Fibroblast of skin of back (primary cell): ENCODE measurements at places on chromosomes 2 and 18.

- DNase-seq = no peak
Measured at GRCh38 chr2:169426069-169426663, 53.1 kb upstream of the BBS5 start.

DNA sequence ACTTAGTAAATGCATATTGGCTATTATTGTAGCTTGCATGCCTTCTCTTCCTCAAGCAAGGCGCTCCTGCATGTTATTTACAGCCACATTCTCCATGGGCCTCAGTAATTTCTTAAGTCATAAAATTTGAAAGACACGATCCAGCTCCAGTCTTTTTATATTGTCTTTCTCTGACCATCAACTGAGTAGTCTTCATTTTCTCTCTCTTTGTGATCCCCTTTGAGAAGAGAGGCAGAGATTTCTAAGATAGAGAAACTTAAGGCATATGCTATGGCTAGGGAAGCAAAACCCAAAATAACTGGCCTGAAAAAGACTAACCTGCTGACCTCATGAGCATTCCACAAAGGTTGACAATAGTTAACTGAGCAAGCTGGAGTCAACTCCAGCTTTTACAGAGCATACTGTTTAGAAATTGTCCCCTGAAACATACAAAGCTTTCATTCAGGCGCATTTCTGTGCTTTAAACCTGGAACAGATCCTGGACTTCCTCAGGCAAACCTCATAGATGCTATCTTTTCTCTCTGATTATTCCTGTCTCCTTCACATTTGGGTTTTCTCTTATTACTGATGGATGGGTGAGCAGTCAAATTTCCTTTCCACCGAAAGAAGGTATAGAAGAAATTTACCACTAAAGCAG lies 4.6 kb downstream of the DPP4 start:
- no peak for DNase-seq

- no peak for DNase-seq
Measured at GRCh38 chr18:74060579-74060978, 87.1 kb downstream of the FBXO15 start.

- peak; percentile 99 for DNase-seq
Measured at GRCh38 chr2:27705851-27706622, 42.3 kb downstream of the SLC4A1AP start.

GRCh38 chr18:62493033-62493862 lies 29.6 kb upstream of the ZCCHC2 start:
- DNase-seq = no peak

DNA sequence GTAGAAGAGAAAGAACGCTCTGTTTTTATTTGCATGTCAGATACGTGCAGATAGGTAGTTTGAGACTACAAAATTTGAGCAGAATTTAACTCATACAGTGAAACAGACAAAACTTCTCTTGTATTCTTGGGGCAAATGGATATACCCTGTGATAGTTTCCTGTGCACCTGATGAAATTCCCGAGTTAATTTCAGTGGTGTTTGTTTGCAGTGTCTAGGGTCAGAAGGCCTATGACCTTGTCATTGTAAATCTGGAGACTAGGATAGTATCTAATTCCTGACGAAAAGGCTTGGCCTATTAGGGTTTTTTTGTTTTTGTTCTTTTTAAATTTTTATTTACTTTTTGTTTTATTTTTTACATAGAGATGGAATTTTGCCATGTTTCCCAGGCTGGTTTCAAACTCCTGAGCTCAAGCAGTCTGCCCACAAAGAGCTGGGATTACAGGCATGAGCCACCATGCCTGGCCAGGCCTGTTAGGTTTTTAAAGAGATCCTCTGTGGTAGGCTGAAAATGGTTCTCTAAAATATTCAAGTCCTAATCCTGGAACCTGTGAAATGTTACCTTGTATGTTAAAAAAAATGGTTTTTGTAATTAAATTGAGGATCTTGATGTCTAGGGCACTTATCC lies 17.6 kb downstream of the LCLAT1 start:
- no peak for DNase-seq

DNA sequence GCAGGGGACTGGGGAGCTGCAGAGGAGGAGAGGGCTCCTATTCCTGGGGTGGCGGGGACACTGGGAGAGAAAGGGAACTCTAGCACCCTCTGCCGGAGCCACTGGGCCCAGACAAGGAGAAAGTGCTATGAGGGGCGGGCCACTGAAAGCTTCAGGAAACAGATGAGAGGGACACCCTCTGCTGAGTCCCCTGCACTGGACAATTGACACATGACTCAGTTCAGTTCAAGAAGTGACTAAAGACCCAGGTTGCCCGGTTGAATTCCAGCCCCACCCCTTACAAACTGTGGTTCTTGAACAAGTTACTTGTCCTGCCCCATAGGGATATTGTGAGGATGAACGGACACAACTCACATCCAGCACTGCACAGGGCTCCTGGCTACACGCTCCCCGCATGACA lies 5.0 kb downstream of the RUFY4 start:
- peak; percentile 45 for DNase-seq

GRCh38 chr18:29982218-29982617 lies 1060.3 kb downstream of the DSC3 start:
- no peak for DNase-seq

DNA sequence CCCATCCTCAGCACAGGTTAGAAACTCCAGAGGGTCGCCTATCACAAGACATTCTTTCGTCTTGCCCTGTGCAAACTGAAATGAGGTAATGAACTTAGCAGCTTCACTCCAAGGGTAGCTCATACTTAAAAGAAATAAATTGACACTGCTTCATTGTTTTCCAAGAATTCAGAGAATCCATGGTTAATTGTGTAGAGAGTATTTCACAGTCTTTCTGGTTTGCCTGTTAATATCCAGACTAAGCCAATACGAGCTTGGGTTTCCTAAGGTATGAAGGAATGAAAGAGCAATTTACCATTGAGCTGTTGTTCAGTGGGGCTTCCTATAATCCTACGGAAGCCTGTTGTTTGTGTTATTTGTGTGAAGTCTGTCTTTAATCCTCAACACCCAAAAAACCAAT lies 58.7 kb downstream of the FAM124B start:
- DNase-seq = no peak

DNA sequence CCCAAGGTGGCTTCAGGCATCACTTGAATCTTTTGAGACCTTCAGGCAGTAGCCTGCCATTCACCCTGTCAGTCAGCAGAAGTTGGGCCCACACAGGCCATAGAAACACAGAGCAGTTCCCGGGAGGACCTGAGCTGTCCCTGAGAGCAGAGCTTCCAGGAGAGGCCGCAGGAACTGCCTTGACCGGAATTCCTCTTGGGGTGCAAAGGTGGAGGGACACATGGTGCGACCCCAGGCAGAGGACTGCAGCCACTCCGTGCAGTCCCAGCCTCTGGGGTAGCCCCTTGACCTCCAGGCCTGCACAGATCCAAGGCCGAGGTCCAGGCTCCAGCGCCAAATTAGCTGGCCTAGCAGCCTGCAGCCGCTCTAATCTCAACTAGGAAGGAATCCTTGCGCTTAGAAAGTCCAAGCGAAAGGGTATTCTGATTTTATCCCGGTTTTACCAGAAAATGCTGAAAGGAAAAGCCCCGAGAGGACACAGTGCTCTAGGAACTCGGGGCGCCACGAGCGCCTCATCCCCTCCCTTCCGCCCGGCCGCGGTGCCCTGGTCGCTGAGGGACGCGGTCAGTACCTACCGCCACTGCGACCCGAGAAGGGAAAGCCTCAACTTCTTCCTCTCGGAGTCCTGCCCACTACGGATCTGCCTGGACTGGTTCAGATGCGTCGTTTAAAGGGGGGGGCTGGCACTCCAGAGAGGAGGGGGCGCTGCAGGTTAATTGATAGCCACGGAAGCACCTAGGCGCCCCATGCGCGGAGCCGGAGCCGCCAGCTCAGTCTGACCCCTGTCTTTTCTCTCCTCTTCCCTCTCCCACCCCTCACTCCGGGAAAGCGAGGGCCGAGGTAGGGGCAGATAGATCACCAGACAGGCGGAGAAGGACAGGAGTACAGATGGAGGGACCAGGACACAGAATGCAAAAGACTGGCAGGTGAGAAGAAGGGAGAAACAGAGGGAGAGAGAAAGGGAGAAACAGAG lies 5.4 kb downstream of the SIX2 start:
- no peak for DNase-seq

DNA sequence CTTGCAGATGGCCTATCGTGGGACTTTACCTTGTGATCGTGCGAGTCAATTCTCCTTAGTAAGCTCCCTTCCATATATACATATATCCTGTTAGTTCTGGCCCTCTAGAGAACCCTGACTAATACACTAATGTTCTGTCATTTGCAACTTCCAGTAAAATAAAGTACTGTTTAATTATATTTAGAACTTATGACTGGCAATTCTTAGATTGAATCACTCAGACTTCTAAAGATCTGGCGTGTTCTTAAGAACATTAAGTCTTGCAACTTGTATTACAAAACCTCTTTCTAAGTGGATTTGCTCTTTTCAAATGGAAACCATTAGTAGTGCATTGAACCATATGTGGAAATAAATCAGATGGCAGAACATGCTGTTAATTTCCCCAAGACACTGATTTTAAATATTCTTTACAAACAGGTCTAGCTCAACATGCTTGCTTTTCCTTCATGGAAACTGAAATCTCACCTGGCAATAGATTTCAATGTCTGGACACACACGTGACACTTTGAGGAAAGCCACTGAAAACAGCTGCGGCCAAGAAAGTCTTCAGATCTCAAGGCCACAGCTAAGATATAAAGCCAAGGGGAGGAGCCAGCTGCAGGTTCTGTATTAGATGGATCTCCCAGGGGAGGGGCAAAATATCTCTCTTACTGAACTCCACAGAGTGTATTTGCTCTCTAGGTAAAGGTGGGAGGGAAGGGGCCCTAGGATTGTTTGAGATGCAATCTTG lies 50.6 kb downstream of the PMAIP1 start:
- peak; percentile 45 for DNase-seq

DNA sequence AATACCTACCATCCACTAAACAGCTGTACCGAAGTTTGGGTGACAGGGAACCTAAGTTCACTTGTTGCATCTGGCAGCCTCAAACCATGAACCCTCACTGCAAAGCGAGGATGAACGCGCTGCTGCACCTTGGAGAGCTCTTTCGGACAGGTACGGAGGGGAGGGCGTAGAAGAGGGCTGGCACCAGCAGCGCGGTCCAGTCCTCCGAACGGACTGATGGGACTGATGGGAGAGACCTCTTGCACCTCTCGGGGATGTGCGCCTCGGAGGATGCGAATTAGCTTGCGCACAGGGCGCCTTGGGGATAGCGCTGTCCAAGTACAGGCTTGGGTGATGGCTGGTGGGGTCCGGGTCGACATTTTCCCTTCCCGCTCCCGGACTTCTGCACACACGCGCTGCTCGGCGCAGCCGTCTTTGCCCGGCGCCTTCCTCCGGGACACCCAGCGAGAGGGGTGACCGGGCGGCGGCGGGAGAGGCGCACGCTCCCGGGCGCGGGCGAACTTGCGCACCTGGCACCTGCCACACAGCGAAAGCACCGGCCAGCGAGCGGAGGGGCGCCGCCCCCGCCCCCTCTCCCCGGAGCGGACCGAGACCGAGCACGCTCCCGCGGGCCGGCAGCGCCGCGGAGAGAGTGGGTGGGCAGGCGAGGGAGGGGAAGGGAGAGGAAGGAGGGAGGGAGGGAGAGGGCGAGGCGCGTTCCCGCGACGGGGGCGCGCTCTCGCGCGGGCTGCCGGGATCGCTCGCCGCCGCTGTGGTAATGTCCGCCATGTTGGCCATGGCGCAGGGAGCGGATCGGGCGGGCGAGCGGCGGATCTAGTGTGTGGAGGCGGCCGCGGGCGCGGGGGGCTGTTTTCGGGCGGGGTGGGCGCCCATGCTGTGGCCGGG lies at the start of gene EPC2:
Gene EPC2, plus strand, starts transcription at position 754 of the 885 bp plus-strand sequence. CDS start 267 bp downstream, outside the sequence.
- peak; percentile 79 for DNase-seq

DNA sequence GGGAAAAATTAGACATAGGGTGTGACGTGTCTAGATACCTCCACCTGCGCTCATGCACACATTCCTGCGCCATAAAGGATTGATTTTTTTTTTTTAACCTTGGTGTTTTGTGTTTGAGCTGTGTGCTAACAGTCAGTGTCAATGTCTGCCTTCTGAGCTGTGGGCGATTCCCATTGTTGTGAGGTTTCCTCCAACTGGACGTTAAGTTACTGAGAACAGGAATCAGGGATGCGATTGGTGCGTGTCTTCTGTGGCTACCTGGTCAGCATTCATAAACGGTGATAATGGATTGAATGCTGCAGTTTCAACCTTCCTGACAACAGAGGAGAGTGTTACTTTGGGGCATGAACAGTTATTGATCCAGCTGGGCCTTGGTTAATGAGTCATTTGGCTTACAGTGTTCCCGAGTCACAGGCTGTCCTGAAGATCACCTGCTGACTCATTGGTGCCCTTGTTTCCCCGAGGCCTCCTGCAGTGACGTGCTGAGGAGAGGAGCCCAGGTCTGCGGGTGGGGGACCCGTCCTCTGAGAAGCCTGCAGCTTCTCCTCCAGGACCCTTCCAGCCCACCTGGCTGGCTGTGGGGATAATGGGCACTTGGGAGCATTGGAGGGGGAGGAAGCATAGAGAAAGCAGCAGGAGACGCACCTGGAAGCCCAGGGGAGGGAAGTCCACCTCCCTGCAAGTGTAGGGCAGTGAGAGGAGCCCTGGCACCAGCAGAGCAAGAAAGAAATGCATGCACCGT lies 25.8 kb upstream of the CABYR start:
- peak; percentile 24 for DNase-seq

GRCh38 chr2:71151620-71152019 lies 21.2 kb downstream of the MPHOSPH10 start:
- DNase-seq = no peak

DNA sequence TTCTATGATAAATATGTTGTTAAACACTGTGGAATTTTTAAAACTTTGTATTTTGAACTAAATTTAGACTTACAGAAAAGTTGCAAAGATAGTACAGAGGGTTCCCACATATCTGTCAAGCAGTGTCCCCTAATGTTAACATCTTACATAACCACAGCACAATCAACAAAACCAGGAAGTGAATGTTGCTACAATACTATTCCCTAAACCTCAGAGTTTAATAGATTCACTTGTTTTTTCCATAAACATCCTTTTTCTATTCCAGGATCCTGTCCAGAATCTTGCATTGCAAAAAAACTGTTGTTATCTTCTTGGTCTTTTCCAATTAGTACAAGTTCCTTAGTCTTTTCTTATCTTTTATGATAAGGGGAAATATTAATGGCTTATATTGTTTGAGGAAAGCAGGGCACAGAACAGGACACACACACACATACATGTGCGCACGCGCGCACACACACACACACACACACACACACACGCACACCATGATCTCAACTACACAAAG lies 251.1 kb upstream of the TRIB2 start:
- no peak for DNase-seq

DNA sequence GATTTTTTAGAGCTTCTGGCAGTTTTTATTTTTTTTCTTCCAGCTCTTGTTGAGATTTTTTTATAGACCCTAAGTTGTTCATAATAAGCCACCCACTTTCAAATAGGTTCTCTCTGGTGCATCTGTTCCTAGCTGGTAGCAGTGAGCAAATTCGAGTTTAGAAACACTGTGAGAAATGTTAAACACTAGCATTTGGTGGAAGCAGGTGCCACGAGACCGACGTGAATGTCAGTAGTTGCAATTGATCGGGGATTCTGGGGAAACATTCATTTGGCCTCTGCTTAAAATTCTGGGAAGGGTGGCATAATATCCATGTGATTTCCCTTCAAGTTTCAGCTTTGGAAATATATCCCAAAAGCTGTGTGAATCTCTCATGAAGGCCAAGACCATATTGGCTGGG lies 435.0 kb downstream of the RNF144A start:
- no peak for DNase-seq

- DNase-seq = peak; percentile 81
Measured at GRCh38 chr2:43745457-43745856, 28.4 kb upstream of the DYNC2LI1 start.

- no peak for DNase-seq
Measured at GRCh38 chr2:44389895-44390294, 28.1 kb downstream of the CAMKMT start.

- DNase-seq = no peak
Measured at GRCh38 chr2:47870641-47871540, 35.4 kb downstream of the FBXO11 start.

GRCh38 chr2:96233880-96234316 lies 25.3 kb upstream of the STARD7 start:
- no peak for DNase-seq
